H1 (cell line): ENCODE measurements at places on chromosomes 7 and 10.
A peak's percentile ranks its signal among the peaks of the same experiment; 100 is the strongest.

DNA sequence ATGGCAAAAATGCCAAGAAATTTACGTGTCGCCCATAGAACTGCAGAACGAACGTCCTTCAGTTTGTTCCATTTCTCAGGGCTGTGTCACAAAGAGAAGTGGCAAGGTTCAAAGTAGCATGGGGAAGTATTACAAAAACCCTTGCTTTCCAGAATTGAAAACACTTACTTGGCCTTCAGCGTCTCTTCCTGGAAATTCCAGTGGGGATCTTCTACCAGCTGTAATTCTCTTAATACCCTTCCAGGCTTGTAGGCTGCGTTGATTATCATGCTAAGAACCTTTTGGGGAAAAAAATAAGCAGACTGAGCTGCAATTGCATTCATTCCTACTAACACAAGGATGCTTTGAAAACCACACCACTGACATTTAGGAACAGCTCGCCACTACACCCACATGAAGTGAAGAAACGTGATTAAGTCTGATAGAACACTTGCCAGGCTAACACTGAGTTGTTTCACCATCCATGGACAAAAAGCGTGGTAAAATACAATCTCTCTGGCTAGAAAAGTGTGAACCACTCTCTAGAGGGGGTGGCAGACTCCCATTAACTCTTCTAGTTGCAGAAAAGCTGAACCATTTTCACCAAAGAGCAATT lies 222.3 kb downstream of the SFMBT2 start:
- DNase-seq, result no peak

DNA sequence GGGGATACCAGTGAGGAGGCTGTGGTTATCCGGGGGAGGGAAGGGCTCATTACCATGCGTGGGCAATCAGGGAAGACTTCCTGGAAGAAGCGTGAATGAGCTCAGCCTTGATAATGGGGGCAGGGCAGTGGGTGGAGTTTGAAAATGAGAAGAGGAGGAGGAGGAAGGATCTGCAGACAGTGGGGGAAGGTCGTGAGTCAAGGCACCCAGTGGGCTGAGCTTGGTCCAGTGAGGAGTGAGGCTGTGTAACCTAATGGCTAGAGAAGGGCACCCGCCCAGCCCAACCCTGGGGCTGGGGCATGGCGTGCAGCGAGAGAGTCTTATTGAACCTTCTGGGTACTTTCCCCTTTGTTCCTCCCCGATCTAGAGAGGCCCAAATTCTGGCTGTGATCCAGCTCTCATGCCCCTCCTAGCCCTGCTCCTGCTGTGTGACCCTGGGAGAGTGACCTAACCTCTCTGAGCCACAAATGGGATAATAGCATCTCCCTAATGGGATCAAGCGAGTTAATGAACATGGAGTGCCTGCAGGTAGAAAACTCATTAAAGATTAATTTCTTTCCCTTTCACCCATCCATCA lies 31.5 kb downstream of the CLIP2 start:
- DNase-seq, result peak; percentile 54

DNA sequence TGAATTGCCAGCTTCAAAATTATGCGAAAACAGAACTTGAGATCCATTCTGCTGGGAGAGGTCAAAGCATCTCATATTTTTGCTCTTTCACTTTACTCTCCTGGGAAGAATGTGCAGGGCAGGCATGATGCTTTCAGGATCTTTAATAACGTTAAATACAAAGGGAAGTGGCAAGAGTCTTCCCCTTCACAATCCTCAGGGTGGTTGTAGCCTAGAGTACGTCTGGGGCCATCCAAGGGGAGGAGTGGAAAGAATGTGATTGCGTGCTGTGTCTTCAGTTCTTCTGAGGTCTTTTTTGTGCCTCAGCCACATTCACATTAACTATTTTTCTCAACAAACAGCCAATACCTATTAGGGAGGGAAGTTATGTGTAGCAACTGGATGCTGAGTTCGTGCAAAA lies 207.3 kb downstream of the HGF start:
- DNase-seq, result no peak

DNA sequence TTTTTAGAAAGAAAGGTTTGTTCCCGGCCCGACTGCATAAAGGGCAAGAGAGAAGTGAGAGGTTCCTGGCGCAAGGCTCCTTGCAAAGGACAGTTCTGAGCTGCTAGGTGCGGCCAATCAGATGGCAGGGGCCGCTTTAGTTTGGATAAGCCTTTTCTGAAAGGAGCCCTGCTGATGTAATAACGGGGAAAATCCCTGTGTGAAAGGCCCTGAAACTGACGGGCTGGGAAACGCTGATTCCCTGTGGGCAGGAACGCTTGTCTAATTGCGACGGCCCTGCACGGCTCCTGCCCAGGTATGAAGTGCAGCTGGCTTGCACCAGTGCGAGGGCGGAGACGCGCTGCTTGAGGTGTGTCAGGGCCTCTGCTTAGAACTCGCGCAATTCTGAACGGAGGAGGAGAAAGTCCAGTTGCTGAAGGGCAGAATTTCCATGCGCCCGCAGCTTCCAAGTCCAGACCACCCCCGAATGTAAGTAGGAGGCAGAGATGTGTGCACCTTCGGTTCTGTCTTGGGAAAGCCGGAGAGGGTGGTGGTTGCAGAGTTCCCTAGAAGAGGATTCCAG lies 30.5 kb downstream of the TACC2 start:
- DNase-seq, result peak; percentile 52

GRCh38 chr10:15387021-15387420 lies 15.9 kb upstream of the FAM171A1 start:
- no peak for DNase-seq

DNA sequence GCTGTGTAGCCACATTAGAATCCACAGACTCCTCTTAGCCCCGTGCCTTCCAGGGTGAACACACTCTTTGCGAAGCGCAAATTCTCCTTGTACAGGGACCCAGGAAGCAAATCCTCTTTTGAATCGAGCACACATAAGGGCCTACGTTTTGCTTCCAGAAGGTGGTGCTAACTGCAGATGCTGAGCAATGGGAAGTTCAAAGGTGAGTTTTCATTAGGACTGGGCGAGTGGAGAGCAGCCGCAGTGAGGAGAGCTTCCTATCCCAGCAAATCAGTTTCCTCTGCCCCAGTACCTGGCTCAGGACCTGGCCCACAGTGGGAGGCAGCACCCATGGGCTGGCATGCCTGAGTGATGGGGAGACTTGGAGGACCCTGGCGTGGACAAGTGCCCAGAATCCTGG lies 23.5 kb upstream of the GPR26 start:
- no peak for DNase-seq

GRCh38 chr10:113650172-113650571 lies 13.7 kb downstream of the NRAP start:
- DNase-seq, result no peak

DNA sequence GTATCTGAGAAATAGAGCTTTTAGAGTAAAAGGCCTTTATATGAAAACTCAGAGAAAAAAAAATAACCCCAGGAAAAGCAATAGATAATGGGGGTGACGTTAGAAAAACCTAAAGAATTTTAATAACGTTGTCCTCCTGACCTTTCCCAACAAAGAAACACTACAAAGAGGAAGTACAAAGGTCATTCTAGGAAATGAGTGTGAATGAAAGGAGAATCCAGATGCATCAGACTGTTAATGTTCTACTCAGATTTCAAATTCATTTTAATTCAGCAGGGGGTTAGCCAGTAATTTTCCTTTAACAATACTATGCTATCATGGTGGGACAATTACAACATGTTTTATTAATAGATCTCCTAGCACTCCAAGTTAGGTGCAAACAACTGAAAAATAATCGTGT lies 73.8 kb upstream of the CDK1 start:
- no peak for DNase-seq

- DNase-seq, result peak; percentile 99
Measured at GRCh38 chr7:4791738-4792536, 16.5 kb downstream of the AP5Z1 start.

GRCh38 chr7:116037401-116037800 lies 6.8 kb upstream of the TFEC start:
- no peak for DNase-seq

- no peak for DNase-seq
Measured at GRCh38 chr10:131477457-131478121, 166.1 kb upstream of the TCERG1L start.

GRCh38 chr10:48266528-48266927 lies 8.0 kb downstream of the FRMPD2 start:
- no peak for DNase-seq

GRCh38 chr10:72316748-72317435 lies 37.8 kb downstream of the DNAJB12 start:
- no peak for DNase-seq
